ENCODE measurements at places on chromosomes 12 and 14. TPM values are rescaled to one million over a fixed set of nuclear protein-coding genes. Genes with fewer than 3 reads are reported as not detected.

GRCh38 chr12:116635487-116635886 is 76.3 kb downstream of the MAP1LC3B2 start:
- H3K36me3 ChIP-seq: no peaks in the 10 kb centered on the region
- no peak overlapping the region for H3K27ac ChIP-seq
- no peak overlapping the region for H3K4me3 ChIP-seq
- peaks cover 20% of the 10 kb centered on the region for H3K4me1 ChIP-seq
- H3K27me3 ChIP-seq: no peaks in the 10 kb centered on the region
- no peak for DNase-seq

- H3K27ac ChIP-seq: no peak overlapping the region
- H3K4me3 ChIP-seq: no peak overlapping the region
- peak; percentile 73 for DNase-seq
- H3K27me3 ChIP-seq: no peaks in the 10 kb centered on the region
- no peaks in the 10 kb centered on the region for H3K4me1 ChIP-seq
- H3K36me3 ChIP-seq: no peaks in the 10 kb centered on the region
Measured at GRCh38 chr14:100554082-100554677, 33.0 kb downstream of the BEGAIN start.

GRCh38 chr14:52797653-52798052 is 6.2 kb upstream of the GNPNAT1 start:
- no peaks in the 10 kb centered on the region for H3K4me1 ChIP-seq
- H3K27ac ChIP-seq: no peak overlapping the region
- H3K27me3 ChIP-seq: no peaks in the 10 kb centered on the region
- H3K36me3 ChIP-seq: no peaks in the 10 kb centered on the region

Gene OR4N5
- total RNA-seq: not detected

Gene SETD1B
- 27.5 TPM for total RNA-seq

GRCh38 chr14:98077176-98077575 is 1194.8 kb downstream of the BCL11B start:
- H3K27me3 ChIP-seq: no peaks in the 10 kb centered on the region
- no peaks in the 10 kb centered on the region for H3K36me3 ChIP-seq
- H3K4me1 ChIP-seq: no peaks in the 10 kb centered on the region
- DNase-seq: no peak
- H3K4me3 ChIP-seq: no peak overlapping the region
- H3K27ac ChIP-seq: no peak overlapping the region
